Urothelium cell line (cell line): ENCODE measurements at places on chromosomes 7 and 10.

- no peak for DNase-seq
Observed at GRCh38 chr7:42183547-42183946, 53.5 kb downstream of the GLI3 start.

GRCh38 chr7:155935726-155936125 is 123.5 kb upstream of the SHH start:
- no peak for DNase-seq

GRCh38 chr10:11242443-11243387 is 225.0 kb downstream of the CELF2 start:
- DNase-seq: no peak

- DNase-seq: no peak
Observed at GRCh38 chr10:100806356-100806645, 60.9 kb downstream of the PAX2 start.

- no peak for DNase-seq
Observed at GRCh38 chr10:43649185-43649523, 473 bp upstream of the ZNF32 start.

DNA sequence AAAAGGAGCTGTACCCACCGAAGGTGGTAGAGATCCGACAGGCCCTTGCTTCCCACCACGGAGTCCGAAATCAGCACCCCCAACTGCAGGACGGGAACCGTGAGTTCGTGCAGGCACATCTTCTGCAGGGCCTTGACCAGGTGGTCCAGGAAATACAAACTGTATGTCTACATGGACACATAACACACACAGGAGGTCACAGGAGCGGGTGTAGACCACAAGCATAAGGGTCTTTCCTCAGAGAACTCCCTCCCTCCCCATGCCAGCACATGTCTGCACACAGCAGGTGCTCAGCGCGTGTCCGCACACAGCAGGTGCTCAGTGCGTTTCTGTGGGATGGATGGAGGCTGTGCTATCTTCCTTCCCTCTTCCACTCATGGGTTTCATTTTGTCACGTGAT is 69.7 kb downstream of the CFAP46 start:
- DNase-seq: no peak

- DNase-seq: no peak
Observed at GRCh38 chr7:6256677-6257535, 15.5 kb downstream of the CYTH3 start.

- no peak for DNase-seq
Observed at GRCh38 chr7:117970801-117971200, 97.6 kb upstream of the CTTNBP2 start.

DNA sequence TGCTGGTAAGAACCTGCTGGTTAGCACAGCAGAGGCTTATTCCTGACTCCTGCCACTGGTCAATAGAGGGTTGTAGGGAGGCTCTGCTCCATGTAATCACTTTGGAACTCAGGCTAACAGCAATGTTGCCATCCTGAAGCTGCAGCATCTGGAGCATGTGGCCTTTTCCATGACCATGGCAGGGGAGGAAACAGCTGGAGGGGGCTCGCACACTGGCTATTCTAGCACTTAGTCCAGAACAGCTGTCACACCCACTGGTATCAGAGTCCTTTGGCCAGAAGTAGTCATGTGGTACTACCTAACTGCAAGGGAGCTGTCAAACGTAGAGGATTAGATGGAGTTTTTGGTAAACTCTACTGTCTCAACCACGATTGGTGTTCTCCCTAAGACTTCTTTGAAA is 450.0 kb downstream of the RPS24 start:
- DNase-seq: no peak

DNA sequence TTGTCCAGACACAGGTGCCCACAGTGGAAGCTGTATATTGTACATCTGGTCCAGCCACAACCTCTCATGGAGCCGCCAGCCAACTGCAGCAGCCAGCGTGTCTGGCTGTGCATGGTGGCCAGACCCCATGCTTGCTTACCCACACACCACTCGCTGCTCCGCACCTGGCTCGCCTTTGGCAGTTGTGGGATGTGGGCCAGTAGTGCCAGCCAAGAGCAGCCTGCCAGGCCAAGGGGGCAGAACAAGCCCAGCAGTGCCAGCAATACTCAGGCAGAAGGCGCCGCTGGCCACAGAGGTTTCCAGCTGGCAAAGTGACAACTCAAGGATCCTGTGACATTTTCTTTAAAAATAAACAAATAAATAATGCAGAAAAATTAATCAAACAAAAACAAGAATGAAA is 11.7 kb upstream of the TMEM243 start:
- DNase-seq: no peak

DNA sequence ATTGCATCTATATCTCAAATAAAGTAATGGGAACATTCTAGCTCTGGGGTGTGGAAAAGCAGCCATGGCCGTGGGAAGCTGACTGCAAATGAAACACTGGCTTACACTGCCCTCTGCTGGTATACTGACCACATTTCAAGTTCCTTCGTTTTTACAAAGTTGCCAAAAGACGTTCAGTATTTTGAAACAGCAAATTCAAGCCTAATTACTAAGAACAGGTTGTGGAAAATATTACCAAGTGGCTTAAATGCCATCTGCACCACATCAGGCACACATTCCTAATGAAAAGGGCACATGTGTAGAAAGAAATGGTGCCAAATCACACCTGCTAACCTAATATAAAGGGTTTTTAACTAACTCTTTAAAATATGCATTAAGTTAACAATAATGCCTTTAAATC is 83.9 kb downstream of the JAZF1 start:
- peak; percentile 78 for DNase-seq

GRCh38 chr7:90886416-90886815 is 290.3 kb downstream of the CDK14 start:
- no peak for DNase-seq

DNA sequence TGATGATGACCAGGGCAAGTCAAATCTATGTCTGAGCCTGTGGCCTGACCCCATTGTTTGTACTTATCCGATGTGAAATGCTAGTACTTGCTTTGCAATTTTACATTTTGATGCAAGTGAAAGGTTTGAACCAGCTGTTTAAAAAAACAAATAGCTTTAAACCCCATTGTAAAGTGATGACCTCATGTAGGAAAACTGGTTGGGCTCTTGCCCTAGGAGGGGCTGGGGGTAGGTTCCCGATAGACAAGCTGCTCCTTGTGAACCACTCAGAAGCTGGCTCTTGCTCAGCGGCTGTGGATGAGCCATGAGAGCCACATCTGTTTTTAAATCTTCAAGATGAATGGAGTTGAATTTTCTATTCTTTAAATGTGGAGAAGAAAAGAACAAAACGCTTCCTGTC is 185.3 kb downstream of the WDR11 start:
- no peak for DNase-seq

GRCh38 chr10:104350127-104350635 is 3.5 kb upstream of the CFAP58 start:
- peak; percentile 49 for DNase-seq

DNA sequence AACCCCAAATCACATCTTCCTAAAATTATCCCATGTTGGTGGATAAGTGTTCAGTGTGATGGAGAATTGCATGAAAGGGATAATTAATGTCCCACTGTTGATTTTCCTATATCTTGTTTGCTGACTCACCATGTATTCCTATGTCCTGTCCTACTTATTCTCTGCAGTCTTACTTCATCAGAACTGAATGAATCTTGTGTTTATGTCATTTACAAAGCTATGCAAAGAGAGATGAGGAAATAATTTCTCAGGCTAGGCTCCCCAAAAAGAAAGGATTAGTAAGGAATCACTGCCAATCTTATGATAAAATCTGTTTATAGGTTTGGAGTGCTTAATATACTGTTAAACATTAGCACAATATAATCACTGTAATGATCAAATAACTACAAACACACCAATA is 360.8 kb downstream of the CRPPA start:
- no peak for DNase-seq

- no peak for DNase-seq
Observed at GRCh38 chr10:74705358-74705980, 120.9 kb upstream of the KAT6B start.

DNA sequence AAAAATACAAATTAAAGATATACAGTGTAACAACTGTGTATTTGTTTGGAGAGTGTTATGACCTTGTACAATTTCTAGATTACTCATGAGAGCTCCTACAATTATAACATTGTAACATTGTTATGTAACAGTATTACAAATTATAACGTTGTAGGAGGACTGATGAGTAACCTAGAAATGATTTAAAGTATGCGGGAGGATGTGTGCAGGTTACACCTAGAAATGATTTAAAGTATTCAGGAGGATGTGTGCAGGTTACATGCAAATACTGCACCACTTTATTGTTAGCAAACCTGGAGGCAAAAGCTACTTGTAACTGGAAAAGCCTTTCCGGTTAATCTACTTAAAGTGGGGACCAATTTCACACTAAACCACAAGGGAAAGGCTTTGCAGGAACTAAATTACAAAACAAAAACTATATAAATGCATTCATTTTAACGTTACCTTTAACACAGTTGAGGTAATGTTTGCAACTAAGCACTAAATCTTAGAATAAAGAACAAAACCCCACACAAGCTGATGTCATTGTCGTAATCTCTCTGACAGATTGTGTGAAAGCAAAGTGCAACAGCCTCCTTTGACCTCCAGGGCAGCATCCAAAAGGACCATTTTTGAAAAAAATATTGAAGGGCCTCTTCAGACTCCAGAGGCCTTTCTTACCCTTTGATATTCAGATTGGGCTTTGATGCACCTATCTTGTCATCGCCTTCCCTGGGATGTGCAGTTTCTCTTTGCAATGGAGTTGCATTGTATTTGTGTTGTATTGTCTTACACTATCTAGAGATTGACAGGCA is 522.1 kb upstream of the FOXK1 start:
- DNase-seq: peak; percentile 56

GRCh38 chr10:63919575-63920279 is 398.5 kb downstream of the REEP3 start:
- no peak for DNase-seq

DNA sequence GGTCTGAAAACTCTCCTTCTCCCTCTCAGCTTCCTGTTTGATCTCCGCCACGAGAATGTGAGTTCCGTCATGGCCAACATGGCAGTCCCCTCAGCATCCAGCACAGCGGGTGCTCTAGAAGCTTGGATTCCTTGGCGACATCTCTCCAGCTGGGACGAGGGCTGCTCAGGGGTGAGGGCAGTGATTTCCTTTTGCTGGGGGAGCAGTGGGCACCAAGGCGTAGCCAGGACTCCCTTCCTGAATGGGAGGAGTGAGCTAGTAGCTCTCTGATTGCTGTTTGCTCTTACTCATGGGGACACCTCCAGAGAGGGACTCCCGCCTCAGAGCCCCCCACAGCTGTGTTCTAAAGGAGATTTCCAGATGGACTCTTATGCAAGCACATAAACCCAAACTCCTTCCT is 28.8 kb upstream of the CTBP2 start:
- no peak for DNase-seq

GRCh38 chr10:72248468-72249151 is 25.1 kb upstream of the DDIT4 start:
- peak; percentile 49 for DNase-seq

DNA sequence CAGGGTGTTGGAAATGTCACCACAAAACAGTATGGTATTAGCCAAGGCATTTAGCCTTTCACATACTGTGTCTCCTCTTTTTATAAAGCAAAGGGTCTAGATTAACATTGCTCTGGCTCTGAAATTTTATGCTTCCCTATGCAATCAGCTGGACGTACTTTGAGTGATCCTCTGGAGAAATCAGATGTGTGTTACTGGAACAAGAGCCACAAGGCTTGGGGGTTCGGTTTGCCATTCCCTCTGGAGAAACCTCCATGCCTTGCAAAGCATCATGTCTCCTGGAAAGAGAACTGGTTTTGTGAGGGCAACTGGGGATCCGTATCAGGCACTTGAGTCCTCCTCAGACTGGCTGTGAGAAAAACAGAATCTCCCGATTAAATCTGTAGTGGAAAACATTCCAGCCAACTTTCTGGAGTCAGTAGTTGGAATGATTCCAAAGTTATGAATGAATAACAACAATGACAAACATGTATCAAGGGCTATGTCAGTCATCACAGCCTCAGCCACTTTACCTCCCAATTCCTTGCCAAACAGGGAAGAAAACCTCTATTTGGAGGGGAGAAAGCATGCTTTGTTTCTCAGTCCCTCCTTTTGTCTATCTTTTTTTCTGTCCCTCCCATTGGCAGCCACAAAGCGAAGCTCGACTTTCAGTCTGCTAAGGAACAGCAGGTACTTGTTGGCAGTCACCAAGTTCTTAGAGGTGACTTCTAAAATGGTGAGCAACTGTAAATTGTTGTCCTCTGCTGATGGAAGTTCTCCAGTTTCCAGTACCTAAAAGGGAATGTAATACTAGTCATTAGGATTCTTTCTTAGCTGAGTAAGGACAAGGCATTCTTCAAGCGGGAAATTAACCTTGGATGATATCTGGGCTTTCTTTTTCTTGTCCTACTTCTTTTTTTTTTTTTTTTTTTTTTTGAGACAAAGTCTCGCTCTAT is 864.8 kb upstream of the AUTS2 start:
- peak; percentile 6 for DNase-seq

DNA sequence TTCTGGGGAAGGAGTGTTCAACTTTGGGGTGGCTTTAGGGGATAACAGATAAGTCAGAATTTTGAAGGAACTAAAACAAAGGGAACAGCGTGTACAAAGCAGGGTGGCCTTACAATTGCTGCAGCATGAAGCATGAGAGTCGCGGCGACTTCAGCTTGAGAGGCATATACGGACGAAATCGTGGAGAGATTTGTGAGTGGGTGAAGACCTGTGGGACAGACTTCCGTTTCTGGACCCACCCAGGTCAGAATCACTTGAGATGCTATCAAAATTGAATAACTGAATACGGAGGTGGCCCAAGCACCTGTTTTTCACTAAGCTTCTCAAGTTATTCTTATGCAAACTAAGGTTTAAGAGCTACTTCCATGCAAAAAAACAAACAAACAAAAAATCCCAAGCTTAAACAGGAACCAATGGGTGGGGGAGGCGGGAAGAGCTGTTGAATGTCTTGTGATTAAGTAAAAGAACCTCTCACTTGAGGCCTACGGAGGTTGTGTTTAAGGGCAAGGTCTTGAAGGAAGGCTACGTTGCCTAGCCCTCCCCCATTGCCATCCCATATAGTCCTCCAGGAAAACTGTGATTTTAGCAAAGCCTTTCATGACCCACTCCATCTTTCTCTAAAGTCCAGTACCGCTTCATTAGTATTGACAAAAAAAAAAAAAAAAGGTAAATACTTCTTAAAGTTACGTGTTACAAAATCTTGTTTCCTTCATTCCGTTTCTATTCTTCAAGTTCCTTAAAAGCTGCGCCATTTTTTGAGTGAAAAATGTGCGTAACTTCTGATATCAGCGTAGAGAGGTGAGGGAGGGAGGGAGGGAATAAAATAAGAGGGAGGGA is 1.3 kb upstream of the TRIM24 start:
- no peak for DNase-seq
